ENCODE measurements at places on chromosomes 4 and X.

GRCh38 chrX:2965965-2966364 is 36.8 kb upstream of the ARSD start:
- DNase-seq, result no peak

DNA sequence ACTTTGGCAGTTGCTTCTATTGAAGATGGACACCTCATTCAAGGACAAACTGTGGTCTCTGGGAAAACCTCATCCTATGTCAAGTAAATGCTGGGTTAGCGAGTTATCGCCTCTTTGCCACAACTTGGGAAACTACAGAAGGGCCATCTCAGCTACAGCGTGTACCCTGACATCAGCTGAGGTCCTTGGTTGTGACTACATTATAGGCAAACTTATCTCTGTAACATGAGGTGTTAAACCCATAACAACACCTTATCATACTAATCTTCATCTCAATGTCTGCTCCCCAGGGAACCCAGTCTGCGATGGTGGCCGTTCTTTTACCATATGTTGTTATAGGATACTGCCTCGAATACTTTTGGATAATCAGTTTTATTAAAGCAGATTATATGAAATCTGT is 1862.7 kb downstream of the STIM2 start:
- DNase-seq, result no peak

- DNase-seq, result no peak
These were observed 7.0 kb downstream of the TACC3 start for GRCh38 chr4:1728061-1728980.

DNA sequence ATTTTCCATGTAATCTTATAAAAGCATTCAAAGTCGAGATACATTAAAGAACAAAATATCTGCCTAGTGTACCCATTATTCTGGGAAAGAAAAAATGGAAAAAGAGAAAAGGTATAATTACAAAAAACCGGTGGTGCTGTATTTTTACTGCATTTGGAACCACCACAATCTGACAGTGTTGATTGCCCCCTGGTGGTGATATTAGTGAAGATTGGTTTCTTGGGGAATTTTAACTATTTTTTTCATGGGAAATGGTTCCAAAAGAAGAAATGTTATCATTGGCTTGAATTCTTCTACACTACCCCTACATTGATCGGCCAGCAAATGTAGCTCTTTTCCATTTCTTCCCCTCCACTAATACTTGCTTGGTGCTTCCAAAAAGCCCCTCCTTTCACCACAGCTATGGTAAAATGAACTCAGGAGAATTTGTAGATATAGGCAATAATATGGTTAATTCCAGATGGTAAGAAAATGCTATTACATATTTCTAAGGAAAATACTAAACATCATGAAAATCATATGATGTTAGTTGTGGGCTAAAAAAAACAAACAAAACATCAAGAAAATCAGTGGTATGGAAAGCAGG is 50.0 kb downstream of the COX18 start:
- DNase-seq, result peak; percentile 1

DNA sequence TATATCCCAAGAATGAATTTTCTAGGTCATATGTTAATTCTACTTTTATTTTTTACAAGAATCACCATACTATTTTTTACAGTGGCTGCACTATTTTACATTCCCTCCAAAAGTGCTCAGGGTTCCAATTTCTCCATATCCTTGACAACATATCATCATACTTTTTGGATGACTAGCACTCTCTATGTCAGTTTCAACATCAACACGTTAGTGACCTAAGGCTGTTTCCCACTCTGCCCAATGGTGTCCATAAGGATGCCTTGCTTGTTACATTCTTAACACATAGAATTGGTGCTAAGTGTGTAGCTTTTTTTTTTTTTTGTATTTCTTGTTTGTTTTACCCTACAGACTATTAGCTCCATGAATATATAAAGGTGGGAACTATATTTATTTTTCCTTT is 175.4 kb downstream of the PCDH10 start:
- no peak for DNase-seq

- DNase-seq, result no peak
These were observed 405.4 kb upstream of the TECRL start for GRCh38 chr4:64814616-64815015.

DNA sequence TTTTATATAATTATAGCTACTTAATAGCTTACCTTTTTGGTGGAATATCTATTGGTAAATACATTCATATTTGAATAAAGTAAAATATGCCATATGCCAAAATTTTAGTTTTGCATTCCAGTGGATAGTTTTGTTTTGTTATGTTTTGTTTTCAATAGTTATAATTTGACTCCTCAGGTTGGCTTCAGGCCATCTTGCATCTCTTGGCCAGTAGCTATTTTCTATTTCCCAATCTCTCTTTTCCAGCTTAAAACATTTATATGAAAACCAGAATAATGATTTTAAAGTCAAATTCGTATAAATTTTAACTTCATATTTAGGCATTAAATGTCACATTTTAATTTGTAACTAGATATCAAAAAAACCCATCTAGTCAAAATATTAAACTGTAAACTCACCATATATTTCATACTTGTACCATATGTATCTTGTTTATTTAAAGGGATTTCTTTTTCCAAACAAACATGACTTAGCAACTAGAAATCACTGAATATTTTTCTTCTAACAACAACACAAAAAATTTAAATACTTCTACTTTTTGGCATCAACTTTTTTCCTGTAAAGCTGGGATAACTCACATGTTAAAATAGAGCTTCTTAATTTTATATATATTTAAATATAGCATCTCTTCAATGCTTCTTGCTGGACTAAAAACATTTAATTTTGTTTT is 1209.6 kb downstream of the PCDH7 start:
- no peak for DNase-seq

DNA sequence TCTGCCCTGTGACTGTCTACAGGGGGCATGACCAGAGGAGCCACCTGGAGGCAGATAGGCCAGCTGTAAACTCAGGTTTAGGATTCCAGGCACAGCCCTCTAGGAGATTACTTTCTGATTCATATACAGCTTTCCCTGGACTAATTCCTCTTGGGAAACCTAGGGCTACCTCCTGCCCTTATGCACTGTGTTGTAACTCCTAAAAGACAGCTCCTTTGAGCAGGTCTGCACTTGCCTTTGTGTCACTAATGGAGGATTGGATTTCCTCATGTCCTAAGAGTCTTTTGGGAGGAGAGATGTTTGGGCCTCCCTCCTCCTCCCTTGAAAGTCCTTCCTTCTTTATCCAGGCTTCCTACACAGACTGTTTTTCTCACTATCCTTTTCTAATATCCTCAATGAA is 202.0 kb downstream of the PCDH19 start:
- DNase-seq, result no peak

GRCh38 chrX:79036157-79036880 is 91.1 kb downstream of the P2RY10 start:
- DNase-seq, result no peak

GRCh38 chr4:99803566-99804101 is 13.0 kb upstream of the DAPP1 start:
- no peak for DNase-seq

- no peak for DNase-seq
These were observed 4.0 kb downstream of the PRPS1 start for GRCh38 chrX:107632346-107632745.

GRCh38 chr4:172736046-172736445 is 432.6 kb upstream of the GALNT7 start:
- no peak for DNase-seq
